Vagina (tissue), 2 donors: ENCODE measurements at places on chromosomes 16 and 17.

DNA sequence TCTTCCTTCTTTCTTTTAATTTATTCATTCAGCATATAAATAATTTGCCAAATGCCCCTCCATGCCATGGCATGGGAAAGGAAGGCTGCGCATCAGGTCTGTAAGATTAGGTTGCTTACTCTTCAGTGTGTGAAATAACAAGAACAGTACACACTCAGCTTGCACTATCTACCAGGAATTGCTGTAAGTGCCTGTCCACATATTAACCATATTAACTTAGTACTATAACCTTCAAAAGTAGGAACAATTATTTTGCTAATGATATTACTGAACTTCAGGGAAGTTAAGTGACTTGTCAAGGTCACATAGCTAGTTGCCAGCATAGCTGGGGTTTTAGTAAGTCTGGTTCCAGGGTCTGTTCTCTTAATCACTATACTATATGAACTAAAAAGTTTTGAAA is 89.2 kb upstream of the PMFBP1 start:
- no peak for DNase-seq

GRCh38 chr16:79484237-79484636 is 116.3 kb downstream of the MAF start:
- no peak for DNase-seq

DNA sequence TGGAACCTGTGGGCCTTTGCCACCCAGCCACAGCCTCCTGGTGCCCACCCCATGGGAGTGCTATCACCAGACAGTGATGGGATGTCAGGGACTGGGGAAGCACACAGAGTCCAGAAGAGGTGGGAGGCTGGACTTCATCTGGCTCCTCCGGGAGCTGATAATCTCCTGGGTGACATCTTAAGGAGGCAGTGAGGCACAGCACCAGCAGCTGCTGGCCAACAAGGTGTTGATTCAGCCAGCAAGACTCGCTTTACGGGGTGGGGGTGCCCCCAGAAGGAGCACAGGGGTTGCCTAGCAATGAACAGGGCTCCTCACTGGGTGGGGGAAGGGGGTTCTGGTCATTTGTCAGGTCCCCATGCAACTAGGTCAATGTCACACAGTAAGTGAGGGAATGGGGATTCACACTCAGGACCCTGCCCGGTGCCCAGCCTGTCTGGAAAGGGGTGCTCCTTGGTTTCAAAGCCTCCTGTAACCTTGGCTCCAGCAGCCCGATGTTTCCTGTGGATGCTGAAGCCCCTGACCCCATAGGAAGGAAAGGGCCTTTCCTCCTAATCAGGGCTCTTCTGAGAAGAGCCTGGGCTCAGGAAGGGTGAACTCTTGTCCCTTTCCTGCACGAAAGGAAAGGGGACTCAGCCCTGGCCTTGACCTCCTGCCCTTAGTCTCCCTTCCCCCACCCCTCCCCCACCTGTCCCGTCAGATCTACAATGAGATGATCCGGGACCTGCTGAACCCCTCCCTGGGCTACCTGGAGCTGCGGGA is 17.7 kb downstream of the KIF19 start:
- no peak for DNase-seq

- DNase-seq = no peak
Observed at GRCh38 chr16:80082906-80083305, 457.9 kb upstream of the DYNLRB2 start.

- DNase-seq = no peak
Observed at GRCh38 chr16:35102780-35103403, 1643.5 kb downstream of the TP53TG3F start.

DNA sequence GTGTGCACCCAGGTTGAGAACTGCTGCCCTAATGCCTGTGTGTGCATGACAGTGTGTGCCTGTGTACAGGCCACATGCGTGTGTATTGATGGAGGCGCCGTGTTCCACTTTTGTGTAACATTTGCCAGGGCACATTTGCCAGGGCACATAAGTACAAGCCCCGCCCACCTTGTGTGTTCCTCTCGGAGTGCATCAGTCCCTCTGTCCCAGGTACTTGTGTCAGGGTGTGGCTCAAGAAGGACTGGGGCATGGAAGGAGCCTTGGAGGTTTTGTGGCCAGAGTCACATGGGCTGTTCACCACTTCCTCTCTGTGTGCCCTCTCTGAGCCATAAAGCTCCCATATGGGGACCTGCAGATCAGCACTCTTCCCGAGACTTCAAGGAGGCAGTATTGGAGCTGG is 73.9 kb downstream of the MRM1 start:
- no peak for DNase-seq

DNA sequence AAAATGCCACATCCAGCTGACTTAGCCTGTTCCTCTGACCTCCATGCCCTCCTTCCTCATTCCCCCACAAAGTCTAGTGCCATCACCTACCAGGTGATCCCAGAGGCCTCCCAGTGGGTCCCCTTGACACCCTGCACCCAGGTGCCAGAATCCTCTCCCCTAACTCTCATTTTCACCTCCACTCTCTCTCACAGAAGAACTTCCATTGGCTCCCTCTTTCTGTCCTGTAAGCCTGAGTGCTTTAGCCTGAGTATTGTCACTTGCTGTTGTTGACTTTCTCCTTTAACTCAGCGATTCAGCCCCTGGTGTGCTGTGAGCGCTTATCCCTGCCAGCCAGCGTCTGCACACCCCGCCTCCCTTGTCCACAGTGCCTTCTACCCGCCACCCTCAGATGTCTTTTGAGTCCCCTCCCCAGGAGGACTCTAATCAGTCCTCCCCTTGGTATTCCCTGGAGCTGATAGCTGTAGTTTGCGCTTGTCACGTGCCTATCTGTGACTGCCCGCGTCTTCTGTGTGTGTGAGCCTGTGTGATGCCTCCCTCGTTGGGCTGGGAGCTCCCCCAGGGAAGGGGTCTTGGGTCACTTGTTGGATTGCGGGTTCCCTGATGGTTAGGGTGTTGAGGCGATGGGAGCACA is 31.9 kb downstream of the ARHGAP23 start:
- no peak for DNase-seq

GRCh38 chr16:53681354-53681753 is 22.3 kb downstream of the RPGRIP1L start:
- no peak for DNase-seq

DNA sequence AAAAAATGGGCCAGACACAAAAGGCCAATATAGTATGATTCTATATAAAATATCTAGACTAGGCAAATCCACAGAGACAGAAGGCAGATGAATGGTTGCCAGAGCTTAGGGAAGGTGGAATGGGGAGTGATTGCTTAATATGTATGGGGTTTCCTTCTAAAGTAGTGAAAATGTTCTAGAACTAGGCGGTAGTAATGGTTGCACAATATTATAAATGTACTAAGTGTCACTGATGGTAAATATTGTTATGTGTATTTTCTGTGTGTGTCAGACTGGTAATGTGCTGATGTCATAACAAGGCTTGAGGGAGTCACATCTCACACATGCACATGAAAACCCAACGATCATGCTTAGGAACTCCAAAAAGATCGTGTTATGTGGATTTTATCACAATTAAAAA is 106.9 kb upstream of the SIAH1 start:
- no peak for DNase-seq

GRCh38 chr17:67156269-67157199 is 88.5 kb downstream of the HELZ start:
- no peak for DNase-seq

DNA sequence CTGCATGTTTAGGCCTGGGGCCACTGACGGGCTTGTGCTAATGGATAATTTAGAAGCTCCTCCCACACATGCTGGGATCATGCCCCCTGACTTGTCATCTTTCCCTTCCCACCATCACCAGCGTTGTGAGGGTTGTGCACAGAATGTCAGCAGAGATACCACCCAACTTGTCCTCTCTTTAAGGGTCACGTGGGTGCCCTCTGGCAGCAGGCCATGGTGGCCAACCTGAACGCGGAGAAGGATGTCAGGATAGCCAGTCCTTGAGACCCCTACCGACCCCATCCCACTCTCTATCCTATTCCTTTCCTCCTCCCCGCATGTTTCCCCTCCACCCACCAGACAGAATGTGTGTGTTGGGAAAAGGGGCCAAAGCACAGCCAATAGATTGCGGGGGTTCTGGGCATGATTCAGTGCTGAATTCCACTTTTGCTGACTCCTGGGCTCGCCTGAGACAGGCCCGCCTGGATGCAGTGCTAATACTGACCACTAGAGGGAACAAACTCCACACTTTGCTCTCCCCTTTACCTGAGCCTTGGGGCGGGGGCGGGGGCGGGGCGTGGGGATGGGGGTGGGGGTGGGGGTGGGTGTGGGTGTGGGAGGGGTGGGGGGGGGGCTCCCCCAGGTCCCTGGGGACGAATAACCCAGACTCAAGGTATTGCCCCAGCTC is at the start of gene GH2:
Gene GH2, minus strand, starts transcription at position 10 of the 667 bp plus-strand sequence. CDS start 143 bp downstream, outside the sequence.
- no peak for DNase-seq

DNA sequence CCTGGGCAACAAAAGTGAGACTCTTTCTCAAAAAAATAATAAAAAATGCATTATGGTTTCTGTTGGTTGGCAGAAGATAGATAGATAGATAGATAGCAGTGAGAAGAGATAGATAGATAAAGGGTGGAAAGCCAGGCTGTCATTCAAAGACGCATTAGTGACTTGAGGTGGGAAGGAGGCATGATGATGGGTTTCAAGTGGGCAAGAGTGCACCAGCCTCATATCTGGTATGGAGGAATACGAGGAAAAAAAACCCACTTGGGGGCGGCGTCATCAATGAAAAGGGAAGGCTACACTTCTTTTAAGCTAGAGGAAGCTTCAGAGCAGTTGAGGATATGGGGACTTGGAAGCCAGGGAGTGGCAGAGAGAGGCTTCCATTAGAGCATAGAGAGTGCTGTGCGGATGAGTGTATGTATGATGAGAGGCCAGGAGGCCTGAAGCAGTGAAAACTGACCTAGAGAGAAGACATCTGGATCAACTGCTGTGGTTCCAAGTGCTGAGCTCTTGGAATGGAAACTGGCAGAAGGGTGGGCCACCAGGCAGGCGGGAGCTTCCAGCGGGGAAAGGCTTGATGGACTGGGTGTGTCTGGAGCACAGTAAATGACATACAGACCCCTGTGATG is 31.8 kb downstream of the CEP95 start:
- DNase-seq = no peak

GRCh38 chr16:53737552-53737951 is 33.6 kb downstream of the FTO start:
- no peak for DNase-seq

- no peak for DNase-seq
Observed at GRCh38 chr17:82449883-82450356, 632 bp downstream of the CYBC1 start.

DNA sequence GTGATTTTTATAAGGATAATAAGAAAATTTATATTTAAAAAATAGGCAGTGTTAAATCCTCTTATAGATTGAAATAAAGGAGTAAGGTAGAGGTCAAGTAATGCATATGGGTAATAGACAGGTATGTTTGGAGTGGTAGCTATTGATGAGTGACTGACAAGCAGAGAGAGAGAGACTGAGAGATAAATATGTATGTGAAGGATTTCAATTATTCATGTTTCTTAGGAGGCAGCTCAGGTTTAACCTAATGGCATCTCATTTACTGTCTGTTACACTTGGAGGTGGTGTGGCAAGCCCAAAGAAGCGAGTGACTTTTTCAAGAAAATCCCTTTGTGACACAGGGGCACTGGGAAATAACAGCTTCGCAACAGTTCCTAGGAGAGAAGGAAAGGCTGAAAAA is 120.2 kb downstream of the KIF2B start:
- DNase-seq = no peak

DNA sequence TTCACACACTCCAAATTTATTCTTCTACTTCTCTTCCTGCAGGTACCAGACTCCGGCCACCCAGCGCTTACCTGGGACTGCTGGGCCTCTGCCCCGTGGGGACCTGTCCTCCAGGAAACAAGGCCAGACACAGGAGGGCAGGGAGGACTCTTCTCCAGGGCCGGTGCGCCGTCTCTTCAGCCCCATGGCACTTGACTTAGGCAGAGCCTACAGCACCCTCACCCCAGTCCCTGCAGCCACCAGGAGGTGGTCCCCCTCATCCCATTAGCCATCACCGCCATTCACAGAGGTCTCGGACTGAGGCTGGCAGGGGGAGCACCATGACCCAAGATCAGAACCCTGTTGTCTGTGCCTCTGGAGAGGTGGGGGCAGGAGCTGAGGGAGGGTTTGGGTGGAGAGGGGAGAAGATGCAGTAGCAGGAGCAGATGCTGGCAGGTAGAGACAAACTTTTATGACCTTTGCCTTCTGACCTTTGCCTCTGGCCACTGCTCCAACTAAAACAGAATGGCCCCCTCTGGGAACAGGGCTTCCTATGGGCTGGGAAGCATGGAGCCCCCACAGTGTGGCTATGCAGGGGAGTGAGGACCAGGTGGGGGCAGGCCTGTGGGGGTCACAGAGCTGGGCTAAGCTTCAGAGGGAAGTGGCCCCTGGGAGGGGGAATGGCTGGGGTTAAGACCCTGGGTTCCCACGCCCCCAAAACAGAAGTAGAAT is 1.7 kb upstream of the GCGR start:
- DNase-seq = no peak

DNA sequence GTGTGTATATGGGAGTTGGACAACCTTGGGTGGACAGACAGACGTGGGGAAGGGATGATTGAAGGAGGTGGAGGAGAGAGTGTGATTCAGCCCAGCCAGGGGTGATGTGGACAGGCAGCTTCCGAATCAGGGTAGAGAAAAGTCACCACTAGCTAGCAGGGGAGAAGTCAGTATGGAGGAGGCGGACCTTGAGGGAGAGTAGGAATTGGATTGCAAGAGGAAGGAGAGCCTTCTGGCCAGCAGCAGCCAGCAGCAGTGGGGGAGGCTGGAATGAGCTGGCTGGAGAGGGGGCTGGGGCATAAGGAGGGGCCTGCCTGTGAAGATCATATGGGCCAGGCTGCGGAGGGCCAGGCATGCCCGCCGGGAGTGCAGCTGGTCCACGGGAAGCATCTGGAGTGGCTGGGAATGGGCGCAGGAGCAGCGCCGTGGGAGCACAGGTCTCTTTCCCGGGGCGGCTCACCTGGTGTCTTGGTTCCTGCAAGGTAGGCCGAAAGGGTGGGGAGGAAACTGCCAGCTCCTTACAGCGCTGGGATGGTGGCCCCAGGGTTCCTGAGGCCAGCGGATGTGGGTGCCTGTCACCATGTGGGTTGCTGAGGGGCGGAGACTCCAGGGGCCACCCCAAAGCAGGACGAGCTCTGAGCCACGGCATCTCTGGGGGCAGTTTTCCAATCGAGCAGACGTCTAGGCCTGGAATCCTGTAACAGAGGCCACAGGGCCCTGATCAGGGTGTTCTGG is 235.3 kb downstream of the SEC14L1 start:
- DNase-seq = no peak

- DNase-seq = no peak
Observed at GRCh38 chr16:29992344-29992967, 3.0 kb downstream of the HIRIP3 start.

DNA sequence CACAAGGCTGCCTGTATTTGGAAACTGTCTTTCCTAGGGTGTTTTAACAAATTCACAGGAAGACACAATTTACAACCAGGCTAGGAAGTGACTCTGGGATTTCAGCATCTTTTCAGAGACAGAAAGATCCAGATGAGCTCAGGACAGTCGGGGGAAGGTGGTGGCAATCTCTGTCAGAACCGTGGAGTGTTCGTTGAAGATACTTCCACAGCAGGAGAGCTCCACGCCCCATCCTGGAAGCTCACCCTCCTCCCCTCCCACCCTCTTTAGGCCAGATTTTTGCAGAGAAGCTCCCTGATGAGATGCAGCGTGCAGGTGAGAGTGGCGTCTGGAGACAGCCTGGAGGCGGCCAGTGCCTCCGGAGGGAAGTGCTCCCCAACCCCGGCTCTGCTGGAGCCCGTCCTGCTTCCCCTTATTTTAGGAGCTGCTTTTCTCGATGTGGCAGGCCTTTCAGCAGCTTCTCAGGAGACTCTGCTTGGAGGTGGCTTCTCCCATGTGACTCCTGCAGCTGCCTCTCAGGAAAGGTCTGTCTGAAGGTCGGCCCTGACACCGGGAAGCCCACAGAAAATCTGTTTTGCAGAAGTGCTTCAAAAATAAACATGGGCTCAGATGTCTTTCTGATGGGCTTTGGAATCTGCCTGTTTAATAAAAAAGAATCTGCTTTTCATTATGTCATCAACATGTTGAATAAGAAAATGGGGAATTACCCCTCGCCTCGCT is 186.4 kb upstream of the CHMP6 start:
- no peak for DNase-seq
